NCI-H187 treated with DMSO at 0.1 percent for 48 hours (cell line): ENCODE measurements at places on chromosomes 2 and 18.

DNA sequence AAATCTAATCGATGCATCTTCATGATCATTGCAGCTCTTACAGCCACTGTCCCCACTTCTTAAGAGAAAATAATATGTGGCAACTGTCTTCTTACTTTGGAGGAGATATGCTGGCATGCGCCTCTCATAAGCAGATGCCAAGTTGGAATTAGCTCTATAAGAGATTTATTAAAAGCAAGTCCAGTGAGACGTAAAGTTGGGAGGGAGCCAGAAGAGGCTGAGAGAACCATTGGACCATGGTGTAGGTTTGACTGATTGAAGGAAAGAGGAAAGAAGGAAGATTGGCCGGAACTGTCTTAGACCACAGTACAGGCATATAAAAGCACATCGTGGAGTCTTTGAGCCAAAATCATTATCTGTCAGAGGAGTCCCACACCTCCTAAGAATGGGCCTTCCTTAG, 265.7 kb upstream of the ZC3H15 start:
- DNase-seq = no peak

GRCh38 chr2:129070663-129071062, 752.0 kb upstream of the HS6ST1 start:
- no peak for DNase-seq

DNA sequence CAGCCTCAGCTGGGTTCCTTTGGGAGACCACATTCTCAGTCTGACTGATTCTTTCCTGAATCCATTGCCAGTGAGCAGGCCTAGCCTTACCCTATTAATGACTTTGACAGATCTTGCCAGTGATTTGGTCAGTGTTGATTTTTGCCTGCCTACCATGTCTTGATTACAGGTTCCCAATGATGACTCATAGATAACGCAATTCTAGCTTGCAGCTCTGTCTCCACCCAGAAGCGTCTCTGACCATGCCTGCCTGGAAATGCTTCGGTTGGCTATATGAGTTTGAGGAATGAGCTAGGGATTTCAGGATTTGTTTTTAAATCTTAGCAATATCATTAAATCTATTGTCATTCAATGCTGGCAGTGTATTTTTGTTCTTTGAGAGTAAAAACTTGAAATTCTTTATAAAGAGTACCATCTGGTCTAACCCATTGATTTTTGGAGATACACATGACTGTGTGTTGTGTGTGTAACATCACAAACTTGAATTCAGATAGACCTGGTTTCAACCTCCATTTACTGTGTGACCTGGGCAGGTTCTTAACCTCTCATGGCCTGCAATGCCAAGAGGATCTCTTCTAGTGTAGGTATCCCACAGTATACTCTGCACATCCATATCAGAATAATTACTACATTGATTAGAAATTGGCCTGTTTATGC, 57.0 kb downstream of the CCDC150 start:
- no peak for DNase-seq

- DNase-seq = no peak
These were observed 82.5 kb downstream of the TGFA start for GRCh38 chr2:70471129-70471528.

GRCh38 chr2:154740361-154740760, 41.9 kb downstream of the KCNJ3 start:
- no peak for DNase-seq

GRCh38 chr2:18372641-18373040, 187.8 kb downstream of the RDH14 start:
- no peak for DNase-seq
